Forelimb muscle (tissue), 1 donor: ENCODE measurements at places on chromosomes 11 and 22. TPM values are rescaled to one million over a fixed set of nuclear protein-coding genes. Genes with fewer than 3 reads are reported as not detected.

- no peak for DNase-seq
Measured at GRCh38 chr11:88428959-88429358, 91.4 kb upstream of the CTSC start.

The CBX7 gene
- 3.7 TPM for polyA plus RNA-seq

DNA sequence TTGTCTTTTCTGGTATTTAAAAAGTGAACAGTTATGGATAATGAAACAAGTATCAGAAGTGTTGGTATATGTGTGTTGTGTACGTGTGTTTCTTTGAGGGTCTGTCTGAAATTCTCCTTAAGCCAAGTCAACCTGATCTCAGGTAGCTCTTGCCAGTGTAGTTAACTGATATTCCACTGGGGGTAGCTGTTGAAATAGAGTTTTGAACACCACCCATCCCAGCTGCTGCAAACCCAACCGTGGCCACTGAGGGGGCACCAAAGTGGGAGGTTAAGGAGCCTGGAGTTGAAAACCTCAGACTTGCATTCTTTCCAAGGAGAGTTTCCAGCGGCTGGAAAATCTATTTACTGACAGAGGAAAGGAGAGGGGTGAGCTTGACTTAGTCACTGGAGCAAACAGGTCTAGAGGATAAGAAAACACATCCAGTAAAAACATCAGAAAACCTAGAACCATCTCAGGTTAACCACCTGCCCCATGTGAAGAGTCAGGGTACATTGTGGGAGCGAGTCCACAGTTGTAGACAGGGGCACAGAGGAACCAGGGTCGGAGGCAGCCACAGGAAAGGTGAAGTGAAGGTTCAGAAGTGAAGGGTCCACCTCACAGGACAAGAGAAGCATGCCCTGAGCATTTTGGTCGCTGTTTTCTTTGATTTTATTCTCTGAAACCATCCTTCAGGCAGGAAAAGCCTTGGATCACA is 8.8 kb upstream of the CUL5 start:
- DNase-seq: no peak

- no peak for DNase-seq
Measured at GRCh38 chr22:37972527-37972926, 11.8 kb downstream of the SOX10 start.

The APOA5 gene
- not detected for polyA plus RNA-seq

DNA sequence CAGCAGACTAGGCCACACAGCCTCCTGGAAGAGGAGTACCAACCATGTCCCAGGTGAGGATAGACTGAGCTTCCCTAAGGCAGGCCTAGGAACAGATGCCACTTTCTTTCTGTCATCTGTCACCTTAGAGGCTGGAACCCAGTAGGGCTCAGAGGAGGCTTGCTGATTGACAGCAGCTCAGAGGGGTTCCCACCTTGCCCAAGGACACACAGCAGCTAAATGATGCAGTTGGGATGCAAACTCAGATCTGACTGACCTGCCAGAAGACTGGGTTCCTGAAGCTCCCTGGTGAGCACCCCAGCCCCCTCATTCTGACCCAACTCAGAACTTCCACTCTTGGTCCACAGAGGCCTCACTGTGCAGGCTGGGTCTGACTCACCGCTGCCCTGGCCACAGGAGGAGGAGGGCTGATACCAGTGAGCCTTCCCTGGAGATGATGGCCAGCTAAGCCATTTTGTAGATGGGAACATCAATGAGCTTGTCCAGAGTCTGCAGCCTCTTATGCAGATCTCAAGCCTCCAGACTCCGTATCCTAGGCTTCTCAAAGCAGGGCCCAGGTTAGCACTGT is 14.0 kb downstream of the CAPN5 start:
- no peak for DNase-seq

The ENTHD1 gene
- polyA plus RNA-seq: not detected

GRCh38 chr22:41976961-41977566 is 7.8 kb downstream of the SEPTIN3 start:
- no peak for DNase-seq

DNA sequence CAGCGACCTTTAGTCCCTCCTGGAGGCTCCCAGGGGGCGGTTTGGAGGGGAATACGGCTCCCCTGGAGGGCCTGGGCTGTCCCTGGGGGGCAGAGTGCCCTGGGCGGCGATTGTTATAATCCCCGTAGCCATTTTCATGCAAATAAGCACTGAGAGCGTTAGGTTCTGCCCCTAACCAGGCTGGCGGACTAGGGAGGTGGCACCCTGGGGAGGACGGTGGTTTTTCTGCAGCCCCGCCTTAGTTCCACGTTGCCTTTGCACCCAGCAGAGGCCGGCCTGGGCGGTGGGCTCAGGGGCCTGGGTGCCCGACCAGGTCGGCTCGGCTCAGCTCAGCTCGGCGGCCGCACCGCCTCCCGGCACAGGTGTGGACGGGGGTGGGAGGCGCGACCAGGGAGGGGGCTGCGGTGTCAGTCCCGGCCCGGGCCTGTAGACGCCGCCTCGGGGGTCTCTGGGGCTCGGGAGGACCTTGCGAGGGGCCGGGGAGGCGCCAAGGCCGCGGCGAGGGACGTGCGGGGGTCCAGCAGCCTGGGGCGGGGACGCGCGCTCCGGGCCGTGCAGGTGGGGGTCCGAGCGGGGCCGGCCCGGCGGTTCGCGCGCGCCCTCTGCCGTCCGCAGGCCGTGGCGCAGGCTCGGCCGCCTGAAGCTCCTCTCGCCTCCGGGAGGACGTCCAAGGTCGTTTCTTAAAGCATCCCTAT is 2.3 kb upstream of the DUSP8 start:
- DNase-seq: no peak

GRCh38 chr11:34633640-34633989 is 12.7 kb downstream of the EHF start:
- no peak for DNase-seq

The PATE3 gene
- polyA plus RNA-seq: not detected

- DNase-seq: no peak
Measured at GRCh38 chr11:113806406-113806805, 26.8 kb downstream of the CLDN25 start.

DNA sequence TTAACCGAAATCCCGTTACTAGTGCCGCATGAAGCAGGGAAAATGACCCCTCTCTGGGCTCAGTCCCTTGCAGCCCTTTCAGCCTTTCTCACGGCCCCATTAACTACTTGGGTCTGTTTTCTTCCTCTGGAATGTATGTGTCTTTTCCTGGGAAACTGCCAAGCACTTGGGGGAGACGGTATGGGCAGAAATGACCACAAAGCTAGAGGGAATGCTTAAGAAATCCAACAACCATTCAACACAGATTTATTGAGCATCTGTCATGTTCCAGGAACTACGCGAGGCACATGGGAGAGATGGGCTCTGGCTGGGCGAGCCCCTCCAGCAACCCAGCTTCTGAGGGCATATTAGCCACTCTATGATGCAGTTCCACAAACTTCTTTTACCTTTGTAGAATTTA is 462.6 kb downstream of the BUD13 start:
- no peak for DNase-seq

GRCh38 chr22:43249789-43250471 is 63.0 kb upstream of the TTLL12 start:
- DNase-seq: no peak

- no peak for DNase-seq
Measured at GRCh38 chr22:35023692-35024363, 42.1 kb upstream of the ISX start.

GRCh38 chr11:64649291-64649697 is 58.3 kb downstream of the SLC22A12 start:
- no peak for DNase-seq

DNA sequence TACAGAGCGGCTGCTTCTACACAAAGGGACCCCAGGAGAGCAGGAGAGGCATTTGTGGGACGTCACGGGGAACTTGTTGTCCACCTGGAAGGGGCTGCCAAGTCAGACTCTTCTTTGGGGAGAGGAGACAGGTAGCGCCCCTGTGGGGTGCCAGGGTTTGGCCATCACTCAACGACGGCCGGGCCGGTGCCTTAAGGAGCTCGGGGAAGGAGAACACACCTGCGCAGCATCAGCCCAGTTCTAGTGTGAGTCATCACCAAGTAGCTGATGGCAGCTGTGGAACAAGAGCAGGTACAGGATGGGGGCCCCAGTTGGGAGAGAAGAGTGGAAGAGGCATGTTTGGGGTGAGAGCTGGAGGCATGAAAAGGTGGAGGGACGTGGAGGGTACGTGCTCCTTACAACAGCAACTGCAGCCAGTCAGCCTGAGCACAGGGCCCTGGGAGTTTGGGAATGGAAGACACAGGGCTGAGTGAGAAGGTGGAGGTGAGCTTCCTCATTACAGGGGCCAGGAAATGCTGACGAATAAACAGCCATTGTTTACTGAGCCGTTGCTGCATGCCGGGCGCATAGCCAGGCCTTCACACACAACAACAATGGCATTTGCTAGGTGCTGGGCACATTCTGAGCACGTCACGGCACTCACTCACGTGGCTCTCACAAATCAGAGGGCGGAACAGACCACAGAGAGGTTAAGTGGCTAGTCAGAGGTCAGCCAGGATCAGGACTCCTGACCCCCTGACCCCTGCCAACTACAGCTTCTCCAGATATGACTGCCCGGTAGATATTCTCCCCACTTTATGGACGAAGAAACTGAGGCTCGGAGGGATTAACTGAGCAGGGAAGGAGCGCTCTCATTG is 29.1 kb upstream of the TP53I11 start:
- DNase-seq: no peak

GRCh38 chr11:65376138-65376713 is 6.2 kb downstream of the SLC25A45 start:
- no peak for DNase-seq

DNA sequence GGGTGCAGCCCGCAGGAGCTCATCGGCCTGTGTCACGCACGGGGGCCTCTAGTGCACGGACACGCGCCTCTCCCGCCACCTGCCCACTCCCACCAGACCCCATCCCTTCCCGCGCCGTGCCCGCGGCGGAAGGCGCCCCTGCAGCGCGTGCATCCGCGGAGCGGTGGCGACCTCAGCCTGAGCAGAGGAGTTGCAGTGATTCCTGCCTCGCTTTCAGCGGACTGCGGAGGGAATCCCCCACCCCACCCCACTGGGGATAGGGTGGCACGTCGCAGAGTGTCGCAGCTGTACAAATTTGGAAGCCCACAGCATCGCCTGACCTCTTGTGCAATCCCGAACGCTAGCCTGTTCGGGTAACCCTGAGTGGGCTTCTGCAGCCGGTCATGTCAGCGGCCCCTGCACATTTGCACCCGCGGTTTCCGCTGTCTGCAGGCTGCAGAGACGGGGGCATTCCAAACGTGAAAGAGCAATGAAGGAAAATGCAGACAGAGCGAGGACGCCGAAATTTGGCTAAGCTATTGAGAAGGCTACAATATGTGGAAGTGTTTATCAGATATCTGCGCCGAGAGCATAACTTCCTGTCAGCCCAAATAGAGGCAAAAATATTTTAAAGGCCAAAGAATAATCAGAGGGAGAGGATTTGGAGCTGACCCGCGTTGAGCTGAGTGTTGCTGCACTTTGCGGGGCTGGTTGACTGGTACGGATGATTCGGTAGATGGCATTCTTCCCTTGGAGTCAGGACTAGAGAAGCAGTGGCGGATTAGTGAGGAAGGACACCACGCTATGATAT is 617 bp upstream of the ARHGAP20 start:
- DNase-seq: no peak

The MISFA gene
- 5.9 TPM for polyA plus RNA-seq

GRCh38 chr11:64569300-64569970 is 21.6 kb upstream of the SLC22A12 start:
- no peak for DNase-seq

- no peak for DNase-seq
Measured at GRCh38 chr11:24267014-24267413, 229.8 kb upstream of the LUZP2 start.

DNA sequence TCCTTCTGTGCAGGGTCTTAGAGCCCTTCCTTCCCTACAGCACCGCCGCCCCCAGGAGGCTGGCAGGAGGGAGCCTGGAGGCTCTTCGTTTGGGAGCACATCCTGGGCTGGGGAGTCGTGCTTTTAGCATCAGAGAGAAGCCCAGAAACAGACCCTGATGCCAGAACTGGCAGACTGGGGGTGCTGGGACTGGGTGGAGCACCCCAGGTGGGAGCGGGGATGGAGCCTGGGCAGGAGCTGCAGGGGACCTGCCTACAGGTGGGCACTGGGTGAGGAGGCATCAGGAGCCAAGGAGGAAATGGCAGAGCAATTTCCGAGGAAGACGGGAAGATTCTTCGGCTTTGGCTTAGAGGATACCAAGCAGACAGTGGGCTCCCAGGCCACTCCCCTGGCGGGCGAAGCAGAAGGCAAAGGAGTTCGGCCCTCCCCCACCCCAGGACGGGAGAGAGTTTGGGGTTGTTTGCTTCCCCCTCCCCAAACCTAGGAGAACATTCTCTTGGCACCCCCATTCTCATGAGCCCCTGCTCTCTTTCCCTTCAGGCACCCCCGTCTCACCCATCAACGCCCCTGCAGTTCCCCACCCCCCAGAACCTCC is 1.1 kb downstream of the SYT7 start:
- DNase-seq: no peak

The GRIA4 gene
- polyA plus RNA-seq: 10.7 TPM

DNA sequence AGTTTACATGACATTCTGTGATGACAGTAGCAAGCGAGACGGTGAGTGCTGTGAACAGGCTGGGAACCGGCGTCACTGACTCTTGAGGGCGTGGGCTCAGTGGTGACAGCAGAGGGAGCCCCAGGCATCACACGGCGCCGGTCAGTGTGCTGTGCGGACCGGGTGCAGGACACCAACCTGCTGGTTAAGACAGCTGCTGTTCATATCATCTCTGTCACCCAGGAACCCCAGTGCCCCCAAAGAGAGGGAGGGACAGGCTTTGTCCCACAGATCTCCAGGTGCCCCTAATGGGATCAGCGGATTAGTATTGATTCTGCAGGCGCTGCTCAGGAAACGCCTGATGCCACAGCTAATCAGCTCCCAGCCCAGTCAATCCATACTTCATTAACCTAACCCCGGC is 18.4 kb downstream of the B3GAT1 start:
- no peak for DNase-seq

GRCh38 chr11:22343371-22344032 is 5.3 kb downstream of the SLC17A6 start:
- no peak for DNase-seq

DNA sequence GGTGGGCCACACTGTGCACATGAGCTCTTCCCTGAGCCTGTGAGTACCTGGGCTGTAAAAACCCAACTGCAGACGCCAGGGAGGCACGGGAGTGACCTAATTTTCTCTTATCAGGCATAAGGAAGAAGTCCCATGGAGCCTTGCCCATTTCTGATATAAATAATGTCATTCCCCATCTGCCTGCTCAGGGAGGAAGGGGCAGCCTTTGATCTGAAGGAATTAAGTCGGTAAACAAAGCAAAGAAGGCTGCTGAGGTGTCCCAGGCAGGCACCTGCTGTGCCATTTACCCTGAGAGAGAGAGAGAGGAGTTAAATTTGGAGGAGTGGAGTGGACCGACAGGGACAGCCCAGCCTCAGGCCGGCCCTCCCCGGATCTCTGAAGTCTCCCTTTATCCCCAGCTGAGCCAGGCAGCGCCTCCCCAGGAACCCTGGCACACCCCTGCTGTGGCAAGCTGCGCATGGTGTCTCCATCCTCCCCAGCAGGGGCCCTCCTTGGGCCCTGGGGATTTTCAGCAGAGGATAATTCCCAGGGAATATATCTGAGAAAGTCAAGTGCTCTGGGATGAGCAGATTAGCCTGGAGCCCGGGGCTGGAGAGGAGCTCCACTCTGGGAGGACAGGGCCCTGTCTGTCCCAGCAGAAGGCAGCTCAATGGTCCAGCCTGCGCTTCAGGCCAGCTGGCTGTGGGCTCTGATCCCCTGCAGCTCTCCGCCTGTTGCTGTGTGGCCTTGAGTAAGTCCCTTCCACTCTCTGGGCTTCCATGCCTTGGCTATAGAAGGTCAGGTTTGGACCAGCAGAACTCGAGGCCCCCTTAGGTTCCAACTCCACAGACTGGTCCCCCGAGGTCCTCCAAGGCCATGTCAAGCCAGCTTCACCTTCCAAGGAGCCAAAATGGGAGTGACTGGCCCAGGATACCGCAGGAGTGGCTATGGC is 17.5 kb upstream of the CABP7 start:
- no peak for DNase-seq
